SK-N-SH (cell line): ENCODE measurements at places on chromosomes 1 and 21. TPM values are rescaled to one million over a fixed set of nuclear protein-coding genes. Genes with fewer than 3 reads are reported as not detected.

DNA sequence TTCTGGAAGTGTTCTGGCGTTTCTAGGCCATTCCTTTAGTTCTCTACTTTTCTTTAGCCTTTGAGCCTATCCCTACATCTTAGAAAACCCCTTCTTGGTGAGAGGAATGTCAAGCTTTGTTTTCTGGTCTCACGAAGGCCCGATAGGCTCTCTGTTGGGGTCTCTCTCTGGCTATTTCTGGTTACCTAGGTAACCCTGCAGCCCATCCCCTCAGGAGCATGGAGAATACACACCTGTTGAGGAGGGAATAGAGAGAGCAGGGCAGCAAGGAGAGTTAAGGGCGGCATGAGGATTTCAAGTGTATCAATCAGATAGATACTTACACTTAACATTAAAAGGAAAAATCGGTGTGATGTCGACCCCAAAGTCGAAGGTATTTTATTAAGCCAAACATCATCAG, 45.7 kb downstream of the LRRC8D start:
- H3K27ac ChIP-seq, result peak overlapping the region; percentile 52; the same call in 1 of the 2 replicates
- H3K36me3 ChIP-seq, result 0 out of 2 replicates have a peak, but pooled peaks cover 2% of the 10 kb centered on the region
- H3K4me1 ChIP-seq, result no peaks in the 10 kb centered on the region; the same call in none of the 2 replicates
- no peaks in the 10 kb centered on the region for H3K27me3 ChIP-seq

The SYNC gene
- polyA plus RNA-seq, result 25.6 and 32.0 TPM in 2 replicates

- peaks cover 7% of the 10 kb centered on the region for H3K36me3 ChIP-seq
- no peak overlapping the region for H3K4me3 ChIP-seq
- no peak for DNase-seq
- no peaks in the 10 kb centered on the region for H3K27me3 ChIP-seq
These were observed 47.3 kb downstream of the LYPLAL1 start for GRCh38 chr1:219220945-219221344.

- no peak overlapping the region for H3K4me3 ChIP-seq
- no peaks in the 10 kb centered on the region for H3K4me1 ChIP-seq
- H3K27me3 ChIP-seq, result no peaks in the 10 kb centered on the region
- DNase-seq, result no peak
These were observed 13.4 kb upstream of the KIF1B start for GRCh38 chr1:10196976-10197375.

- no peaks in the 10 kb centered on the region for H3K4me1 ChIP-seq
- H3K27me3 ChIP-seq, result no peaks in the 10 kb centered on the region
- DNase-seq, result no peak
- no peaks in the 10 kb centered on the region for H3K36me3 ChIP-seq
- H3K4me3 ChIP-seq, result no peak overlapping the region
- no peak overlapping the region for H3K27ac ChIP-seq
These were observed 103.4 kb downstream of the COL24A1 start for GRCh38 chr1:86052948-86053698.

DNA sequence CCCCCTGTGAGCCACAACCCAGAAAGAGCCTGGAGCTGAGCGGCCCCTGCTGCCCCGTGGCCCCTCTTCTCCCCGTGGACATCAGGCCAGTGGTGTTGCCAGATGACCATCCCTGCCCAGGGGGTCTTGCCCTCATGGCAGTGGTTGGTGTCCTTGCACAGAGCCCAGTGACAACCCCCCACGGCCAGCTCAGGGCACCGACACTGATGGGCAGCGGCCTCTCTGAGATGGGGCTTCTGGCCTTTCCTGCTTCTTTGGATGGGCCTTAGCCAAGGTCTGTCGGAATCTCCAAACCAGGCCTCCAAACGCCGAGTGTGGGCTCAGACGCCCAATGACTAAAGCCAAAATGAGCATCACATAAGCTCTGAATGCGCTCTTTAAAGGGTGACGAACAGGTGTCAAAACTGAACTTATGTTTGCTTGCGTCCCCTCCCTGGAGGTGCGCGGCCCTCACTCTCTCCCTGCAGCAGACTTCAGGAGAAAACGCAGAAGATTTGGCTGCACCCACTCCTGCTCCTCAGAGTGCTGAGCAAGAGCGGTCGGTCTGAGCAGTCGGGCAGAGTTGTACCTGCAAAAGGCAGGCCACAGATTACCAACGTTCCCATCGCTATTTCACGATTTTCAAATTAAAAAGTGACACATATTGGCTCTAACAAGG, 41.9 kb downstream of the UBE2G2 start:
- no peak for DNase-seq
- H3K4me1 ChIP-seq, result no peaks in the 10 kb centered on the region
- H3K36me3 ChIP-seq, result no peaks in the 10 kb centered on the region
- no peaks in the 10 kb centered on the region for H3K27me3 ChIP-seq
- no peak overlapping the region for H3K4me3 ChIP-seq

DNA sequence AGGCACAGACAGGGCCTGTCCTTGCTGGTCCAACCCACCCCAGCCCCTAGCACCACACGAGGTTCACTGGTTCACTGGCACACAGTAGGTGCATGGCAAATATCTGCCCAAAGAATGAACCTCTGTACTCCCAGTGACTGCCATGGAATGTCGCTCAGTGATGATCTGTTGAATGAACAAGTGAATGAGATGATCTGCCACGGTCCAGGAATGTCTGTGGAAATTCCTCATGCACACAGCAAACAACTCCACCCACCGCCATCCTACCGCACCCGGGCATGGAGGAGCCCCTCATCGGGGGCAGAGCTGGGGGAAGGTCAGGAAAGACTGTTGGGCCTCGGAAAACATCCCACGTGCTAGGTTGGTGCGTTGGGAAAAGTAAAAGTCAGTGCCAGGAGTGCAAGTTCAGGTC, 1.7 kb downstream of the HSPG2 start:
- DNase-seq, result no peak
- no peak overlapping the region for H3K4me3 ChIP-seq
- H3K36me3 ChIP-seq, result no peaks in the 10 kb centered on the region
- no peaks in the 10 kb centered on the region for H3K27me3 ChIP-seq

The ST6GALNAC5 gene
- 10.6 and 11.1 TPM in 2 replicates for polyA plus RNA-seq

The CFHR5 gene
- polyA plus RNA-seq, result not detected in 2 replicates

- peaks cover 21% of the 10 kb centered on the region; the same call in 1 of the 2 replicates for H3K4me1 ChIP-seq
- peak overlapping the region; percentile 29; the same call in 1 of the 2 replicates for H3K27ac ChIP-seq
- no peaks in the 10 kb centered on the region for H3K36me3 ChIP-seq
- no peak overlapping the region for H3K4me3 ChIP-seq
- H3K27me3 ChIP-seq, result no peaks in the 10 kb centered on the region
- DNase-seq, result no peak
These were observed 61.5 kb downstream of the CD58 start for GRCh38 chr1:116508984-116509980.

GRCh38 chr21:31552826-31553225, 106.7 kb upstream of the SOD1 start:
- peaks cover 7% of the 10 kb centered on the region for H3K27me3 ChIP-seq
- H3K4me3 ChIP-seq, result no peak overlapping the region
- H3K27ac ChIP-seq, result no peak overlapping the region

GRCh38 chr1:164137273-164137925, 421.6 kb upstream of the PBX1 start:
- no peaks in the 10 kb centered on the region for H3K36me3 ChIP-seq
- H3K27me3 ChIP-seq, result no peaks in the 10 kb centered on the region
- H3K4me3 ChIP-seq, result no peak overlapping the region
- H3K4me1 ChIP-seq, result no peaks in the 10 kb centered on the region
- no peak for DNase-seq
- H3K27ac ChIP-seq, result no peak overlapping the region

The RAD54L gene
- polyA plus RNA-seq, result 11.5 and 13.4 TPM in 2 replicates

DNA sequence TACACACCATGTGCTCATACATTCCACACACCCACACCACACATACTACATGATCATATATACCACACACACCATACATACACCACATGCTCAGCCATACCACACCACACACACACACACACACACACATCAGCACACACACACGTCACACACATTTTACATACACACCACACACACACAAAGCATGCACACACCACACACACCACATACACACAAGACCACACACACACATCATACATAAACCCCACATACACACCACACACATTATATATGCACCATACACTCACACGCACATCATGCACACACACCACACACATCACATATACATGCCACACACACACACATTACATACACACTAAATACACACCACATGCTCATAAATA, 124.5 kb upstream of the ERG start:
- H3K27me3 ChIP-seq, result no peaks in the 10 kb centered on the region
- H3K27ac ChIP-seq, result no peak overlapping the region
- DNase-seq, result no peak
- no peaks in the 10 kb centered on the region for H3K4me1 ChIP-seq
- no peaks in the 10 kb centered on the region for H3K36me3 ChIP-seq
- H3K4me3 ChIP-seq, result no peak overlapping the region

DNA sequence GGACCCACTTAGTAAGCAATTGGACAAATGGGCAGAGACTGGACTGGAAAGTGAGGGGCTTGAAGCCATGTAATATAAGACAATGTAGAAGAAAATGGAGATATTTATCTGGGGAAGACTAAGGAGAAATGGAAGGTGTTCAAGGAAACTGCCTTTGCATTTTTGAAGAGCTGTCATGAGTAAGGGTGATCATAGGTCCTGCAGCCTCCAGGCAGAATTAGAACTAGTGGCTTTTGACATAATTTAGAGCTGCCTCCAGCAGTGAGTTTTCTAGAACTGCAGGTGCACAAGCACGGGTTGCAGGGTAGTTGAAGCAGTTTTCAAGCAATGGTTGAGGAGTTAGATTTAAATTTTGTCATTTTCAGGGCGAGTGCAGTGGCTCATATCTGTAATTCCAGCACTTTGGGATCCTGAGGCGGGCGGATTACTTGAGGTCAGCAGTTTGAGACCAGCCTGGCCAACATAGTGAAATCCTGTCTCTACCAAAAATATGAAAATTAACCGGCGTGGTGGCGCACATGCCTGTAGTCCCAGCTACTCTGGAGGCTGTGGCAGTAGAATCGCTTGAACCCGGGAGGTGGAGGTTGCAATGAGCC, 3.7 kb upstream of the CDC14A start:
- DNase-seq, result no peak
- no peaks in the 10 kb centered on the region for H3K27me3 ChIP-seq
- H3K4me1 ChIP-seq, result peaks cover 3% of the 10 kb centered on the region; the same call in 1 of the 2 replicates
- no peaks in the 10 kb centered on the region for H3K36me3 ChIP-seq

- no peak overlapping the region for H3K27ac ChIP-seq
- H3K4me3 ChIP-seq, result no peak overlapping the region
- peaks cover 9% of the 10 kb centered on the region for H3K4me1 ChIP-seq
These were observed 4.1 kb downstream of the WARS2 start for GRCh38 chr1:119136401-119136800.

GRCh38 chr21:42236693-42237092, 17.8 kb downstream of the ABCG1 start:
- H3K27me3 ChIP-seq, result peaks cover 6% of the 10 kb centered on the region; the same call in 1 of the 2 replicates
- peaks cover 46% of the 10 kb centered on the region for H3K4me1 ChIP-seq
- H3K27ac ChIP-seq, result no peak overlapping the region
- H3K4me3 ChIP-seq, result no peak overlapping the region

DNA sequence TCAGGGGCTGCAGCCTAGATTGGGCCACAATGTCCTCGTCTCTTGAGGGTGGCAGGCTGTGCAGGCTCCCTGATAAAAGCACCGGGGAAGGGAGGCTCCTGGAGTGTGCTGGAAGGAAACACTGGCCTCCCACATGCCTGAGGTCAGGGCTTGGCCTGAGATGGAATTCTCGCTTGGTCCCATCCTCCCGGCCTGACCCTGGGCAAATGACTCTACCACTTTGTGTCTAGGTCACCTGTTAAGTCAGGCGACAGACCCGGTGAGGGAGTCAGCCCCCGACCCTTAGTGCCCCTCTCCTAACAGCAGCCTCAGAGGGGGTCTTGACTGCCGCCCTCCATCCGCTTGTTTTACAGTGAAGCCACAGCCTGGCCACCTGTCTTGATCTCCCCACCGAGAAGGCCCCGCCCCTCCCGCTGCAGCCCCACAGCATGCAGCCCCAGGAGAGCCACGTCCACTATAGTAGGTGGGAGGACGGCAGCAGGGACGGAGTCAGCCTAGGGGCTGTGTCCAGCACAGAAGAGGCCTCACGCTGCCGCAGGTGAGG, 2.5 kb downstream of the SMIM1 start:
- H3K4me3 ChIP-seq, result no peak overlapping the region
- DNase-seq, result no peak
- H3K36me3 ChIP-seq, result no peaks in the 10 kb centered on the region
- H3K27ac ChIP-seq, result peak overlapping the region; percentile 92
- H3K4me1 ChIP-seq, result peaks cover 67% of the 10 kb centered on the region; the same call in 1 of the 2 replicates

The GBP6 gene
- not detected in 2 replicates for polyA plus RNA-seq

DNA sequence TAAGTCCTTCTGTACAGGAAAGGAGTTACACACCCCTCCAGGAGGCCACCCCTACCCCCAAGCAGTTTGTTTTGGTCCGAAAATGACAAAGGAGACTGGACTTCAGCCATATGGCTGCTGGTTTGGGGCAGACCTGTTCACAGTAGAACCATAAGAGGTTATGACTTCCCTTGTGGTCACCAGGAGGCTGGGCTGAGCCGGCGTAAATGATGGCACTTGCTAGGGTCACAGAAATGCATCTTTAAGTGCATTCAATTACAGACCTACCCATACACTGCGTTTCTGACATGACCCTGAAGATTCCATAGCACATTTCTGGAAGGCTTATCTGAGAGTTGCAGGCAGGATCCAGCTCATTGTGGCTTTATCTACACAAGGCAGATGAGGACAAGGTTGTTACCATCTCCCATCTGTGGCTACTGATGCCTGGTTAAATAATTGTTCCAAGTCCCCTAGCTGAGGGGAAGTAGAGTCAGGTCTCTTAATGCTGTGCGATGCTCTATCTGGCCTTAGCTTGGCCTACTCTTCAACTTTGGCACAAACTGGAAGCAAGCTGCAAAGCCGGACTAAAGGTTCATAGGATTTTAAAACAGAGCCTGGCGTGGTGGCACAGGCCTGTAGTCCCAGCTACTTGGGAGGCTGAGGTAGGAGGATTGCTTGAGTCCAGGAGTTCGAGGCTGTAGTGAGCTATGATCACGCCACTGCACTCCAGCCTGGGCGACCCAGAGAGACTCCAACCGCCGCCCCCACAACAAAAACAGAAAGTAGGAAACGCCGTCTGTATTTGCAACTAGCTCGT, 1.7 kb upstream of the TRIM67 start:
- no peak overlapping the region for H3K4me3 ChIP-seq
- no peaks in the 10 kb centered on the region for H3K36me3 ChIP-seq
- peaks cover 40% of the 10 kb centered on the region for H3K27me3 ChIP-seq
- H3K4me1 ChIP-seq, result no peaks in the 10 kb centered on the region
- H3K27ac ChIP-seq, result no peak overlapping the region

DNA sequence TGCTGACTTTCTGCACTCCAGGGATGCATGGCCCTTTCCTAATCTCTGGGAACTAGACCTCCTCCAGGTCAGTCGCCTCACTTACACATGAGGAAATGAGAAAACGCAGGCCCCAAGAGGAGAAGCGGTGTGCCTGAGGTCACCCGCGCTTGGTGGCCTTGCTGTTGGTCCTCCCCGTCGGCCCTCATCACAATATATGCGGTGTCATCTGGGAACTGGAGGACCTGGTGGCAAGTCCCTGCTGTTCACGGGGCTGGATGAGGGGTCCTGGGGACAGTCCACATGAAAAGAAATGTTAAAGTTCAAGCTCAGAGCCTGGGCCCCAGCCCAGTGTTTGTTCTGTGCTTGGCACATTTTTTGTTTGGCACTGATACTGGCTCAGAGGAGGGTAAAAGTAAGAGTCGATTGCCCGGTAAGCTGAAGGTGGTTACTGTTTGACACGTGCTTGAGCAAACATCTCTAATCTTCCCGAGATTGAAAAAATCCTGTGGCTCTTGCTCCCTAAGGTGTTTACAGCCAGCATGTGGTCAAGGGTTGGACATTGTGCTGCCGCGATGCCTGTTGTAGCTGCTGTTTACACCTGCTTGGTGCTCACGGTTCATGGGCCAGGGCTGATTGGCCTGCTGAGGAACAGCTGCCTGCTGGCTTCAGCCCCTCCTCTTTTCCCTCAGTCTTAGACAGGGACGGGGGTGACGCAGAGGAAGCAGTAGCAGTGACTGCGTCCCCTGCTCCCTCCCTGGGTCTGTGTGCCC, 5.2 kb downstream of the COQ8A start:
- H3K4me3 ChIP-seq, result no peak overlapping the region
- no peaks in the 10 kb centered on the region for H3K27me3 ChIP-seq
- no peak overlapping the region for H3K27ac ChIP-seq
- no peaks in the 10 kb centered on the region for H3K36me3 ChIP-seq
